Fibroblast of the aortic adventitia (primary cell): ENCODE measurements at places on chromosomes 16 and 17. TPM values are rescaled to one million over a fixed set of nuclear protein-coding genes. Genes with fewer than 3 reads are reported as not detected.

ZSCAN10 gene
- not detected in 2 replicates for total RNA-seq

B4GALNT2 gene
- 0.45 TPM in 1 of 2 replicates, not detected in the other for total RNA-seq

PPP1R9B gene
- 59.3 and 85.4 TPM in 2 replicates for total RNA-seq

MYH8 gene
- total RNA-seq, result not detected in 2 replicates

KCTD13 gene
- total RNA-seq, result 12.5 and 41.9 TPM in 2 replicates

CHP2 gene
- not detected in 2 replicates for total RNA-seq

HEATR9 gene
- total RNA-seq, result 0.09 TPM in 1 of 2 replicates, not detected in the other

CLN3 gene
- total RNA-seq, result 13.6 and 18.4 TPM in 2 replicates

NHLRC4 gene
- 2.0 and 2.5 TPM in 2 replicates for total RNA-seq

GABARAP gene
- 293 and 420 TPM in 2 replicates for total RNA-seq

SLC16A13 gene
- 0.72 and 3.1 TPM in 2 replicates for total RNA-seq

TMEM238L gene
- total RNA-seq, result not detected in 2 replicates

OR2C1 gene
- total RNA-seq, result 0.09 TPM in 1 of 2 replicates, not detected in the other

GLIS2 gene
- 3.3 and 6.6 TPM in 2 replicates for total RNA-seq

SEZ6L2 gene
- 1.4 and 12.3 TPM in 2 replicates for total RNA-seq

SLC16A5 gene
- total RNA-seq, result 2.8 and 4.4 TPM in 2 replicates
